Calu3 (cell line): ENCODE measurements at places on chromosomes 7 and 10. TPM values are rescaled to one million over a fixed set of nuclear protein-coding genes. Genes with fewer than 3 reads are reported as not detected.

ZNF853 gene
- total RNA-seq: 10.1 and 11.4 TPM in 2 replicates

MARCHF5 gene
- total RNA-seq: 27.1 and 28.1 TPM in 2 replicates

ACSL5 gene
- 35.3 and 59.2 TPM in 2 replicates for total RNA-seq

DYNC1I1 gene
- total RNA-seq: 0.73 and 1.4 TPM in 2 replicates

DPP6 gene
- not detected in 2 replicates for total RNA-seq

DNA sequence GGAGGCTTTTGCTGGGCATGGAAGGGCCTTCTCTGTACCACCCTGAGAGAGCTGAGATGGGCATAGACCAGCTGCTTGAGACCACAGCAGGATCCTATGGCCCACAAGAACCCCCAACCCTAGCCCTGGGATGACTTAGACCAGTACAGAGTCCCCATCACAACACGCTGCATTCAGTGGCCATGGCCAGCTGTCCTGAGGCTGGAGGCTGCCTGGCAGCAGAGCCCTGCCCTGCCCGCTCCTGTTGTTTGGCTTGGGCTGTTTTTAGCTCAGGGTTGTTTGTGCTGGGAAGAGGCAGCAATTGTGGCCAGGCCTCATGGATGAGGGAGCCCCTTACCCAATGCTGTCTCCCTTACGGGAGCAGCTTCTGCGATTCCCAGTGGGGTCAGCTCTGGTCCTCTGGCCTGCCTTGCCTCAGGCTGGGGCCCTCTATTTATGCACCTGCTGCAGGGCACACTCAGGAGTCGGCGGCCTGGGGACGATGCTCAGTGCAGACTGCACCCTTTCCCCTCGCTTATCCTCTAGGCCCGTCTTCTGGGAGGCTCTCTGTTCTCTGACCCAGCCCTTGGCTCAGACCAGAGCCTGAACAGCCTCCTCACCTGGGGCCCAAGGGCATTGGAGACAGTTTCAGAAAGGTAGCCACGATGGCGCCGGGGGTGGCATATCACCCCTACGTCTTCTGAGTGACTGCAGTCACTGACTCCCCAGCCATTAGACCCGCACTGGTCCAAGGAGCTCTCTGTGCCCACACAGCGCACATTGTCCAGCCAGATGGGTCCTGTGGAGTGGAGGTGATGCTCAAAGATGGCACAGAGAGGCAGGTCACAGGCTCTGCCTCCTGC is 6.3 kb downstream of the LOXL4 start:
- no peak for DNase-seq
- H3K27me3 ChIP-seq: no peaks in the 10 kb centered on the region
- no peak overlapping the region for H3K27ac ChIP-seq
- H3K4me1 ChIP-seq: peaks cover 19% of the 10 kb centered on the region
- H3K36me3 ChIP-seq: no peaks in the 10 kb centered on the region
- H3K4me3 ChIP-seq: no peak overlapping the region

GRCh38 chr7:100894860-100895700 is 608 bp downstream of the ACHE start:
- no peak overlapping the region for H3K27ac ChIP-seq
- peaks cover 19% of the 10 kb centered on the region for H3K4me1 ChIP-seq
- peaks cover 22% of the 10 kb centered on the region for H3K36me3 ChIP-seq
- peak overlapping the region; percentile 71 for H3K4me3 ChIP-seq
- H3K27me3 ChIP-seq: peaks cover 23% of the 10 kb centered on the region

GRCh38 chr10:12287772-12288171 is 61.6 kb upstream of the CAMK1D start:
- peaks cover 12% of the 10 kb centered on the region for H3K27me3 ChIP-seq
- H3K36me3 ChIP-seq: no peaks in the 10 kb centered on the region
- no peaks in the 10 kb centered on the region for H3K4me1 ChIP-seq
- H3K27ac ChIP-seq: no peak overlapping the region
- DNase-seq: no peak

- H3K4me3 ChIP-seq: no peak overlapping the region
- DNase-seq: no peak
- no peaks in the 10 kb centered on the region for H3K36me3 ChIP-seq
- H3K4me1 ChIP-seq: no peaks in the 10 kb centered on the region
- H3K27me3 ChIP-seq: no peaks in the 10 kb centered on the region
These were observed 284.9 kb upstream of the SEMA3D start for GRCh38 chr7:85471740-85472139.

- no peak overlapping the region for H3K27ac ChIP-seq
- peaks cover 31% of the 10 kb centered on the region for H3K27me3 ChIP-seq
- no peak for DNase-seq
These were observed 134.1 kb upstream of the TCERG1L start for GRCh38 chr10:131445623-131446022.

DNA sequence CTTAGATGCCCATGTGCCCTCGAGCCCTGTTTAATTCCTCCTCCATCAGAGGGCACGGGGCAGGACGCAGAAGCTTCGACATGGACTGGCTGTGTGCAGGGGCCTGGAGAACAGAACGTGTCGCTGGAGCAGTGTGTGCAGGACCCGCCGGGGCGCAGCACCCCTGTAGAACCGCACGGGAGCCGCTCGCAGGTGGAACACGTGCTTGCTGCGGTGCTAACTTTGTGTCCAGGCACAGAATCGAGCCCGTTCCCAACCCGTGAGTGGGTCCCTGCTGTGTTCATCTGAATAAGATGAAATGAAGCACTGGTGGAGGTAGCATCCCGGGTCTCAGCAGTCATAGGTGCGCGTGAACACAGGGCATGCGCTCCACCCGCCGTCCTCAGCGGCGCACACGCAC is 116.9 kb downstream of the WDR37 start:
- peaks cover 92% of the 10 kb centered on the region for H3K27me3 ChIP-seq
- no peak overlapping the region for H3K27ac ChIP-seq
- H3K36me3 ChIP-seq: no peaks in the 10 kb centered on the region
- H3K4me1 ChIP-seq: no peaks in the 10 kb centered on the region
- H3K4me3 ChIP-seq: no peak overlapping the region

- H3K36me3 ChIP-seq: no peaks in the 10 kb centered on the region
- H3K27me3 ChIP-seq: peaks cover 24% of the 10 kb centered on the region
- H3K4me1 ChIP-seq: no peaks in the 10 kb centered on the region
- no peak overlapping the region for H3K27ac ChIP-seq
These were observed 7.9 kb upstream of the C10orf120 start for GRCh38 chr10:122707535-122707934.

GRCh38 chr7:18577096-18577771 is 81.7 kb downstream of the HDAC9 start:
- peaks cover 46% of the 10 kb centered on the region for H3K4me1 ChIP-seq
- peak overlapping the region; percentile 35 for H3K27ac ChIP-seq

GRCh38 chr10:93813507-93814465 is 56.0 kb downstream of the LGI1 start:
- no peak overlapping the region for H3K4me3 ChIP-seq
- DNase-seq: peak; percentile 61
- peaks cover 3% of the 10 kb centered on the region for H3K36me3 ChIP-seq
- H3K27ac ChIP-seq: no peak overlapping the region

- no peaks in the 10 kb centered on the region for H3K4me1 ChIP-seq
- peaks cover 19% of the 10 kb centered on the region for H3K27me3 ChIP-seq
- DNase-seq: no peak
These were observed 1.8 kb downstream of the RBP3 start for GRCh38 chr10:47349941-47350371.

DNA sequence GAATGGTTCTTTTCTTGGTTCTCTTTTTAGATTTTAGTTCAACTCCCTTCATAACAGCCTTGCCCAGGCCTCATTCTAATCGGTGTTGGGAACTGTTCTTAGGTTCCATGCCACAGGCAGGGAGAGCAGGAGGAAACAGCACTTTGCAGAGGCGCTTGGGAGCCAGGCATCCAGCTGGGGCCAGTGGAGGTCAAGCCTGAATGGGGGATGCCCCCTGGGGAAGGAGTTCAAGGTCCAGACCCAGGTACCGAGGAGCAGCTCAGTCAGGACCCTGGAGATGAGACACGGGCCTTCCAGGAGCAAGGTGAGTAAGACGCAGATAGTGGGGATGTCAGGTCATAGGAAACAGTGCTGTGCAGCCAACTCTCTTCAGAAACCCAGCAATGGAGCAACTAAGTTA is 4.5 kb downstream of the ZSCAN25 start:
- peaks cover 24% of the 10 kb centered on the region for H3K4me1 ChIP-seq
- no peak overlapping the region for H3K27ac ChIP-seq
- no peak overlapping the region for H3K4me3 ChIP-seq
- H3K27me3 ChIP-seq: no peaks in the 10 kb centered on the region

- H3K27ac ChIP-seq: no peak overlapping the region
- H3K4me1 ChIP-seq: no peaks in the 10 kb centered on the region
- DNase-seq: no peak
These were observed 101.0 kb downstream of the SKIDA1 start for GRCh38 chr10:21424459-21424861.

DNA sequence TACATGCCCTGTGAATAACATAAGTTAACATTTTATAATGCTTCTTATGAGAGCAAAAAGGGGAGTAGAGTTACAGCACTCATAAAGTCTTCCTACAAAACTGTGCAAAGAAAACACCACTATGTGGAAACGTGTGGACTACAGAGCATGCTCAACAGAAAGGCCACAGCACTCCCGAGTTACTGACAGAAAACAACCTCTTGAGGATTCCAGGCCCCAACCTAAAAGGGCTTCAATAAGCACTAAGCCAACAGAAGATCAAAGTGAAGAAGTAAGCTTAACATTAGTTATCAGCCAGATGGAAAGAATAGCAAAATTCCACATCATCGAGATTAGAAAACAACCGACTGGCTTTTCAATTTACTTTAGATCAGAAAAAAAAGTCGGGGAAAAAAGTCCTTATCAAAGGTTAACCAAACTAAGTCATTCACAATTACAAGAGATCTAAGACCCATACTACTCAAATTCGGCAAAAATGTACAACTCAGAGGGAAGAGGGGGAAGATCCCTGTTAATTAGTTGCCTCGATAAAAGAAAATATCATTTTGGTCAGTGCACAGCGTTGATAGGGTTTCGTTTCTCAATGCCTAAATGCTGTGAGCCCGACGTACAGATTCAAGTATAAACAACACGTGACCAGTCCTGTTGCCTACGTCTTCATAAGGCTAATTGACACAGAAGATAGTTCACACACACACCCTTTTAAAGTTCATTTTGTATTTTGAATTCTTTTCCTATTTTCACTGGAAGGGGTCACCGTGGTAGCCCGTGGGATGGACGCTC is 1.4 kb downstream of the KBTBD2 start:
- no peaks in the 10 kb centered on the region for H3K27me3 ChIP-seq
- H3K36me3 ChIP-seq: peaks cover 52% of the 10 kb centered on the region
- H3K4me1 ChIP-seq: peaks cover 66% of the 10 kb centered on the region
- H3K27ac ChIP-seq: peak overlapping the region; percentile 88
- peak; percentile 22 for DNase-seq
- H3K4me3 ChIP-seq: peak overlapping the region; percentile 89

DNA sequence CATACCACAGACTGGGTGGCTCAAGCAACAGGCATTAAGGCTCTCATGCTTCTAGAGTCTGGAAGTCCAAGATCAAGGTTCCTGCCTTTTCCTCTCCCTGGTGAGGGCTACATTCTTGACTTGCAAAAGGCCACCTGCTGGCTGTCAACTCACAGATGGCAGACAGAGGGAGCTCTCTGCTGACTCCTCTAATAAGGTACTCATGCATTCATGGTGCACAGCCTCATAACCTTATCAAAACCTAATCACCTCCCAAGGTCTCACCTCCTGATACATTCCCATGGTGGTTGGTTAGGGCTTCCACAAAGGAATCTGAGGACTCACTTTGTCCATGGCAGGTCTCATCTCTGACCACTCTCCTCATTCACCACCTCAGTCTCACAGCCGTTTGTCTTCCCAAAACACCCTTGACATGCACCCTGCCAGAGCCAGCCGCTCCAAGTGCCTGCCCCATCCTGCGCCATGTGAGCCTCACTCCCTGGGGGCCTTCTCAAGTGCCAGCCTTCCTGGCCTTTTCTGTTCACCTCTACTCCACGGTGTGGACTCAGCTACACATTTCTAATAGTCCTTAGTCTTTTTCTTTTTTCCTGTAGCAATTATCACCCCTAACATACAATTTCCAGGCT is 400.3 kb upstream of the ADARB2 start:
- H3K27ac ChIP-seq: no peak overlapping the region
- H3K4me3 ChIP-seq: no peak overlapping the region
- DNase-seq: peak; percentile 8
- no peaks in the 10 kb centered on the region for H3K27me3 ChIP-seq
- H3K4me1 ChIP-seq: no peaks in the 10 kb centered on the region

DNA sequence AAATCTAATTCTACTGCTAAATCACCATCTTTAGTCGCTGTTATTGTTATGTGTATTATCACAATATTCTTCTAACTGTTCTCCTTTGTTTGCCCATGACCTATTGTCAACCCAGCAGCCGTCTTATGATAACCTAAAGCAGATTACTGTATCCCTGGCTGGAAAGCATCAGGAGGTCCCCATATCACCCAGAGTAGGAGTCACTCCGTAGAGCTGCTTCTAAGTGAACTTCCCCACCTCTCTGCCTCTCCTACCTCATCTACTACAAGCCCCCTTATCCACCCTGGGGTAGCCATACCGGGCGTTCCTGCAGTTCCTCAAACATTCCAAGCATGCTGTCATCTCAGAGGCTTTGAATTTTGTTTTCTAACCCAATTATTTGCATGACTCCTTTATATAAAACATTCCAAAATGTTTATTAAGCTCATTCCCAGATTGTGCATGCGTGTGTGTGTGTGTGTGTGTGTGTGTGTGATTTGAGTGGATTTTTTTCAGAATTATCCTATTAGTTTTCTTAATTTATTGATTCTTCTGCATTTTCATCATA is 39.7 kb downstream of the POU6F2 start:
- peaks cover 25% of the 10 kb centered on the region for H3K4me1 ChIP-seq
- peaks cover 5% of the 10 kb centered on the region for H3K36me3 ChIP-seq

GRCh38 chr10:129331207-129331838 is 135.7 kb upstream of the MGMT start:
- no peaks in the 10 kb centered on the region for H3K4me1 ChIP-seq
- H3K36me3 ChIP-seq: no peaks in the 10 kb centered on the region
- no peak overlapping the region for H3K4me3 ChIP-seq
- no peak for DNase-seq
- H3K27me3 ChIP-seq: no peaks in the 10 kb centered on the region

DNA sequence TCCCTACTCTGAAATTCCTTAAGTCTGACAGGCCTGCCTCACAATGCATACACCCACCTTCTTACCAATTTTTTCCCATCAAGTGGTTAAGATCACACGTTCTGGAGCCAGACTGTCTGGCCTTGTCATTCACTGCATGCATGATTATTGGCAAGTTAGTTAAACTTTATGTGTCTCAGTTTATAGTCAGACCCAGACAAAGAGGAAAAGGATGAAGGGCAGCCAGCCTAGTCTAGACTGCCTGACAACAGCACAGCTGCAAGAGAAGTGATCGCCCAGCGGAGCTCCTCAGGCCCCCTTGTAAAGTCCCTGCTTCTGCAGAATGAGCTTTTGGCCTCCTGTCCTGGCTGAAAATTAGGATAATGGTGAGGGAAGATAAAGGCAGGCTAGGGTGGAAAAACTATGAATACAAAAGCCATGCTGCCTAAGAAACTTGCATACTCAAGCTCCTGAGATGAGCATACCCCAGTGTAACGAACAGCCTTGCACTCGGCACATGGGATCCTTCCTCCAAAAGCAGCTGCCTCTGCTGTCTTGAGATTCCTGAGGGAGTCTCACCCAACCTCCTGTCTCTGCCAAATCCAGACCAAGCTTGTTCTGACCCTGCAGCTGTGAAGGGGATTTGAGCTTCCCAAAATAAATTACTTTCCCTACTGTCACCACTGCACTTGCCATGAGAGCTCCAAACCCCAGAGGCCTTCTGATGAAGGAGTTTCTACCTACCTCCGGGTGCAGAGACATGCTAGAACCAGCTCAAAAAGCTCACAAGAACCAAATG is 26.7 kb upstream of the MRLN start:
- no peaks in the 10 kb centered on the region for H3K4me1 ChIP-seq
- DNase-seq: no peak
- no peak overlapping the region for H3K27ac ChIP-seq
- H3K36me3 ChIP-seq: no peaks in the 10 kb centered on the region
- no peak overlapping the region for H3K4me3 ChIP-seq
